Type B pancreatic cell (in vitro differentiated cells): ENCODE measurements at places on chromosomes 12 and 14. TPM values are rescaled to one million over a fixed set of nuclear protein-coding genes. Genes with fewer than 3 reads are reported as not detected.
A peak's percentile ranks its signal among the peaks of the same experiment; 100 is the strongest.

GRCh38 chr14:101373690-101374295 lies 187.5 kb upstream of the DIO3 start:
- H3K4me1 ChIP-seq, result no peaks in the 10 kb centered on the region
- DNase-seq, result no peak
- H3K27me3 ChIP-seq, result peaks cover 6% of the 10 kb centered on the region

The LRRC43 gene
- total RNA-seq, result 2.9 and 3.0 TPM in 2 replicates

DNA sequence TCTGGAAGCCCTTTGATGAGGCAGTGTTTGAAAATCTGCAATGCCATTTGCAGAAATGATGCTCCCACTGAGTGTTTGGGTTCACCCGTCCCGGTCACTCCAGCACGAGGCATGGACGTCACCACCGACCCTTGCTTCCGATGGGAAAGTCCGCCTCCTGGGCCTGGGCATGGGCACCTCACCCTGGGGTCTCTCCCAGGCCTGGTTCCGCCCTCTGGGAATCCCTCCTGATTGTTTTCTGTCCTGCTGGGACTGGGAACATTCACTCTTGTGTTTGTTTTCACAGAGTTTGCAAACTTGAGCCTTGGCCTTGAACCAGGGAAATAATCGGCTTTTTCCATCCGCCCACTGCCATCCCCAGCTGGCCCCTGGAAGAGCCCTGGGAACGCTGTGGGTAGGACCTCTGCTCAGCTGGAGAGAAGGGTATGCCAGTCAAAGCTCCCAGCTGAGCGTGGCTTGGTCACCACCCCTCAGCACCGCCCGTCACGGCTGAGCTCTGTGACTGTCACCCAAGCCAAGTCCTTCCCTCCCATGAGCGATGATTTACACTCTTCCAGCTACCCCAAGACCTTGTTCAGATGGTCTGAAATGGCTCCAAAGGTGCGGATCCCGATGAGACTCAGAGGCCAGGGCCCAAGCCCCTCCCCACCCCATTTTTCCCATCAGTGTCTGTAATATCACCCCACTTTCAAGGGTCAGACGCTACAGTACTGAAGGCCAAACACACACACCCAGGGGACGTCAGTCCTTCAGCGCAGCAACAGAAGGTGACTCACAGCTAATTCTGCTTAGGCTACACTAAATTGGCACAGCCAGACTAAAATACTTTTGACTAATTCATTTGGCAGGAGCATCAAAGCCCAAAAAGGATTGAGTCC lies 34.1 kb upstream of the FZD10 start:
- H3K4me3 ChIP-seq, result no peak overlapping the region
- H3K27ac ChIP-seq, result no peak overlapping the region
- no peaks in the 10 kb centered on the region for H3K36me3 ChIP-seq
- peaks cover 37% of the 10 kb centered on the region for H3K4me1 ChIP-seq

The NGB gene
- total RNA-seq, result not detected in 2 replicates

DNA sequence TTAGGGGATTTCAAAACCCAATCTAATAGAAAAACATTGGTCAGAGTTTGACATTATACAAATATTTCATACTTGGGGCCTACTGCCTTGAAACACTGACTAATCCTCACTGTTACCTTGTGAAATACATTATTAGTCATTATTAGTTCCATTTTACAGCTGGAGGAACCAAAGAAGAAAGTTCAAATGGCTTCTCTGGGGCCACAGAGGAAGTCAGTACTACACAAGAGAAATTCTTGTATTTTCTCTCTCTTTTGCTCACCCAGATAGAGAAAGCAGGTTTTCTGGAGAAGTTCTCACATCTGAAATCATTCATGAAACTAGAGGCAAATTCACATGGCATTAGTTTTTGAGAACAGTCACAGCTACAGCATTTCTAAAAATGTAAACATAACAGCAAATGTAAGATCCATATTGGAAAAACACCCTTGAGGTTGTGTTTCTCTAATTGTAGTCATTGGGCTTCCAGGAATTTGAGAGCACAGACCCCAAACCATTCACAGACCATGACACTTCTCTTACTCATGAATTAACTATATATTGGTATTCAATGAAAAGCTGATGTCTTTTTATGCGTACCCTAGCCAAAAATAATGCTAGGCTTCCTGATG lies 83.0 kb downstream of the LLPH start:
- no peak overlapping the region for H3K4me3 ChIP-seq
- no peaks in the 10 kb centered on the region for H3K36me3 ChIP-seq
- no peak for DNase-seq
- no peak overlapping the region for H3K27ac ChIP-seq

DNA sequence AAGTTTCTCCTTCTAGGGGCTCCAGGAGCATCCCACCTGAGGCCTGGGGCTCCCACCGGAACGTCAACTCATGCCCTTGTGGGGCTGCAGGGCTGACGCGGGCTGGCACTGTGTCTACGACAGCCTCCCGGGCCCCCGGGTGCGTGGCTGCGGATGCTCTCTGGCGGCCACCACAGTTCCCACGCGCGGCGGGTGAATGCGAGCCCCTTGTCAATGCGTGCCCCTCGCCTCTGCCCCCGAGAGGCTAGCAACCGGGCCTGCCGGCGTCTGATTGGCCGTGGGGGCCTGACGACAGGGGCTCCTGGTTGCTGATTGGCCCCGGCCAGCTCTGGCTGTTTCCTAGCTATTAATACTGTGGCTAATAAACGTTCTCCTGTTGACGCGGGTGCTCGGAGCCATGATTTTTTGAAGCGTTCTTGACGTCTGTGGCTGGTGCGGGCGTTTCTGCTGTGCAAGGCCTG lies 1.8 kb upstream of the MEG3 start:
- no peak for DNase-seq
- no peaks in the 10 kb centered on the region for H3K36me3 ChIP-seq
- no peaks in the 10 kb centered on the region for H3K27me3 ChIP-seq

The IGF1 gene
- 8.4 and 16.1 TPM in 2 replicates for total RNA-seq

The ABCC9 gene
- total RNA-seq, result 2.6 and 7.8 TPM in 2 replicates

GRCh38 chr12:1716911-1717310 lies 26.0 kb downstream of the ADIPOR2 start:
- no peak overlapping the region for H3K27ac ChIP-seq
- no peak for DNase-seq
- H3K27me3 ChIP-seq, result no peaks in the 10 kb centered on the region
- peaks cover 5% of the 10 kb centered on the region for H3K4me1 ChIP-seq

- H3K4me3 ChIP-seq, result no peak overlapping the region
- H3K4me1 ChIP-seq, result peaks cover 10% of the 10 kb centered on the region
- H3K27me3 ChIP-seq, result peaks cover 7% of the 10 kb centered on the region
- H3K36me3 ChIP-seq, result no peaks in the 10 kb centered on the region
- H3K27ac ChIP-seq, result peak overlapping the region; percentile 55
These were observed 4.8 kb downstream of the NR4A1 start for GRCh38 chr12:52055731-52056711.

The SIRT4 gene
- 2.0 and 2.7 TPM in 2 replicates for total RNA-seq

The RAB15 gene
- total RNA-seq, result 31.4 and 55.6 TPM in 2 replicates

The NELL2 gene
- 10.4 and 27.1 TPM in 2 replicates for total RNA-seq

The RHOJ gene
- 0.17 and 16.3 TPM in 2 replicates for total RNA-seq

The VPS37B gene
- total RNA-seq, result 32.4 and 43.6 TPM in 2 replicates

DNA sequence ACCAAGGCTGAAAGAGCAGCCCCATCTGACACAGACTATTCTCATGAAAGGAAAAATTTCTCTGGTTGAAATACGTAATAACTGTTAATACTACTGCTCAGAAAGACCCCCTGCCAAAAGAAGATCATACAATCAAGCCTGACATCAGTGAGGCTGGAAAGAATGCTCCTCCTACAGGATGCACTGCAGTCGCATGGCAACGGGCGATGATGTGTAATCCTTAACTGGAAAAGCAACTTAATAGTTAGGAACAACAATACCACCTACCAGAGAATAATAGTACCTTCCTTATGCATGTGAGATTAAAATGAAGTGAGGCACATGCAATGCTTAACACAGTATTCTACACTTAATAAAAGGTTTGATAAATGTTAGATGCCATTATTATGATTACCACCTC lies 1.2 kb upstream of the GOLGA5 start:
- peaks cover 3% of the 10 kb centered on the region for H3K27me3 ChIP-seq
- no peak for DNase-seq
- H3K4me3 ChIP-seq, result peak overlapping the region; percentile 92

- H3K27ac ChIP-seq, result peak overlapping the region; percentile 96
- H3K36me3 ChIP-seq, result peaks cover 4% of the 10 kb centered on the region
- peak overlapping the region; percentile 80 for H3K4me3 ChIP-seq
- H3K4me1 ChIP-seq, result no peaks in the 10 kb centered on the region
- DNase-seq, result no peak
- H3K27me3 ChIP-seq, result peaks cover 35% of the 10 kb centered on the region
These were observed 6.2 kb downstream of the AMN start for GRCh38 chr14:102928412-102929240.

The SERPINA12 gene
- not detected in 2 replicates for total RNA-seq

The THAP2 gene
- total RNA-seq, result 4.9 and 8.9 TPM in 2 replicates

DNA sequence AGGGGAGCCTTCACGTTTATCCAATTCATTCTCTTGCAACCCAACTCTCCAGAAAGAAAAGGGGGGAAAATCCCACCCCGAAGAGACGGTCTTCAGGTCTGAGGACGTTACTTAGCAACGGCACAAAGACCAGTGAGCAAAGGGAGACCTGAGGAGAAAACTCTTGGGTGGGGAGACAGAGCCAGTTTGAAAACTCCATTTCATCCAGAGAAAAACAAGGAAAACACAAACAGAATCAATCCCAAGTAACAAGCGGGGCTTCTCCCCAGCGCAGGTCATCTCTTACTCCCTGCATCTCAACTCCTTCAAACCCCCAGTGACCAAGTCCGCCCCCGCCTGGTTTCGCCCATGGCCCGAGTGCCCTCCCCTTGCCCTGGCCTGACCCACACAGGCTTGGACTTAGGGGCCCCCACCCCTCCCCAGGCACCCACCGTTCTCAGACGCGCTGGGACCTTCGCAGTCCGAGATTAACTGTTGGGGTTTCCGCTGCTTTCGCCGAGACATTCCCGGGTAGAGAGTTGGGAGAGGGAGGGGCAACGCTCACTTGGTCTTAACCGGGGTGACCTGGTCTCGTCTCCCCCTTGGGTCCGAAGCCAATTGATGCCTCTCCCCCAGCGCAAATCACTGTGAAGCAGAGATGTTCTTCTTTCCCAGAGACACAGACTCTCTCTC lies 10.4 kb upstream of the SALL2 start:
- peaks cover 44% of the 10 kb centered on the region for H3K27me3 ChIP-seq
- H3K27ac ChIP-seq, result peak overlapping the region; percentile 61
- H3K4me3 ChIP-seq, result peak overlapping the region; percentile 84
- H3K4me1 ChIP-seq, result peaks cover 34% of the 10 kb centered on the region
- DNase-seq, result no peak

The SLC11A2 gene
- total RNA-seq, result 56.3 and 62.9 TPM in 2 replicates

The KRT71 gene
- total RNA-seq, result 0.50 TPM in 1 of 2 replicates, not detected in the other

GRCh38 chr14:93302688-93303581 lies 29.9 kb downstream of the BTBD7 start:
- no peak overlapping the region for H3K4me3 ChIP-seq
- peaks cover 4% of the 10 kb centered on the region for H3K36me3 ChIP-seq
- DNase-seq, result no peak
- peaks cover 14% of the 10 kb centered on the region for H3K4me1 ChIP-seq

GRCh38 chr14:105467249-105467941 lies 7.2 kb upstream of the CRIP2 start:
- no peaks in the 10 kb centered on the region for H3K27me3 ChIP-seq
- no peaks in the 10 kb centered on the region for H3K4me1 ChIP-seq
- DNase-seq, result no peak

The ADCY4 gene
- 2.2 and 2.5 TPM in 2 replicates for total RNA-seq

DNA sequence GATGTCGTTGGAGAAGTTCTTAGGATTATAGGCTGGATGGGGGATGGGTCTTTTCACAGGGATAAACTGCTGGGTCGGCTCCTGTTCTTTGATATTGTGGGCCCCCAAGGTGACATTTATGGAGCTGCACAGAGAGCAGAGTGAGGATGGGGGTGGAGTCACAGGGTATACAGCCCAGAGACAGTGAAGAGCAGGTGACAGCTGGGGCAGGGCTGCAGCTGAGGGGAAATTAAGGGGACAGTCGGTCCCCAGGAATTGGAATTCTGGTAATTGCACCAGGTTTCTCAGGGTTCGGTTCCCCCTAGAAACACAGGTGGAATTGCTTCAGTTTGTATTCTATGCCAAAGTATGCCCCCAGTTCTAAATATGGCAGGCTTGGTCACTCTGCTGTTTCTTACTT lies 1.7 kb downstream of the GZMB start:
- H3K4me3 ChIP-seq, result no peak overlapping the region
- no peak overlapping the region for H3K27ac ChIP-seq
- no peaks in the 10 kb centered on the region for H3K36me3 ChIP-seq
- no peaks in the 10 kb centered on the region for H3K4me1 ChIP-seq
- no peaks in the 10 kb centered on the region for H3K27me3 ChIP-seq

The POTEG gene
- not detected in 2 replicates for total RNA-seq

- peaks cover 34% of the 10 kb centered on the region for H3K4me1 ChIP-seq
- no peak for DNase-seq
- no peak overlapping the region for H3K27ac ChIP-seq
- peaks cover 41% of the 10 kb centered on the region for H3K36me3 ChIP-seq
These were observed 23.6 kb downstream of the RASSF3 start for GRCh38 chr12:64633940-64634337.

GRCh38 chr12:54173066-54173726 lies 15.6 kb downstream of the SMUG1 start:
- H3K27ac ChIP-seq, result no peak overlapping the region
- peaks cover 4% of the 10 kb centered on the region for H3K36me3 ChIP-seq
- DNase-seq, result no peak
- H3K4me1 ChIP-seq, result peaks cover 15% of the 10 kb centered on the region
- H3K4me3 ChIP-seq, result no peak overlapping the region

- DNase-seq, result no peak
These were observed 7.4 kb downstream of the ACOT2 start for GRCh38 chr14:73576391-73576790.

DNA sequence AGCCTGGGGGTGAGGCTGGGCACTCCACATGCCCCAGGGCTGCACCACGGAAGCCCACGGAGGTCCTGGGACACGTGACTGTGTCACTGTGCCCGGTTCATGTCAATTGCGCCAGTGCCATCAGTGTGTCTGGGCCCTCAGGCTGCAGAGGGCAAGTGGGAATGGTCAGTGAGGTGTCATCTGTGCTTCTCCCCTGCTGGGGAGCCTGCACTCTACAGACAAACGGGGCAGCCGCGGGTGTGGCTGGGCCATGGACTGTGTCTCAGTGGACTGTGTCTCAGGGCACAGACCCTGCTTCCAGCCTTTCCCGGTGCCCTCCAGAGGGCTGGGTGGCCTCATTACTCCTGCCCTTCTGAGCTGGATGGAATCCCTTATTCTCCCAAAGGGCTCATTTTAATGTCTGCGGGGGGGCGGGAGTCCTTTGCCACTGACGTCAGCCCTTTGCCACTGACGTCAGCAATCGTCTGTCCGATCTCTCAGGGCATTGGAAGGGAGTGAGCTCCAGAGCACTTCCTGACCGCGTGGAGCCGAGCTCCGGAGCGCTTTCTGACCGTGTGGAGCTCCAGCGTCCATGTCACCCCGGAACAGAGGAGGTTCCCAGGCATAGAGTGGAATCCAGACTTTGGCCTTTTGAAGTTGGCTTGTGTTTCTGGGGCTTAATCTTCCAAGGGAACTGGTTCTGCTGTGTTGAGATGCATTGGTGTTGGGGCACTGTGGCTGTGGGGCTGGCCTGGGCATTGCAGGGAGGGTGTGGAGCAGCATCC lies 72.4 kb downstream of the ADGRD1 start:
- no peak overlapping the region for H3K4me3 ChIP-seq
- H3K27me3 ChIP-seq, result peaks cover 5% of the 10 kb centered on the region
- no peak overlapping the region for H3K27ac ChIP-seq
